ENCODE measurements at places on chromosomes 7 and 10. TPM values are rescaled to one million over a fixed set of nuclear protein-coding genes. Genes with fewer than 3 reads are reported as not detected.

Gene CD36
- total RNA-seq: 1,018 TPM

Gene ANKRD7
- total RNA-seq: 1.1 TPM

Gene ANLN
- 2.1 TPM for total RNA-seq

Gene FAM180A
- total RNA-seq: 19.7 TPM

Gene SUN3
- not detected for total RNA-seq

Gene GNAT3
- total RNA-seq: not detected

Gene LRRC61
- 4.3 TPM for total RNA-seq

Gene FAM25A
- not detected for total RNA-seq

Gene ACSM6
- total RNA-seq: not detected

Gene PGAM2
- 671 TPM for total RNA-seq

Data from left ventricle myocardium inferior (tissue), 1 donor.